ENCODE measurements at places on chromosomes 1 and 21. TPM values are rescaled to one million over a fixed set of nuclear protein-coding genes. Genes with fewer than 3 reads are reported as not detected.
A peak's percentile ranks its signal among the peaks of the same experiment; 100 is the strongest.

The C8B gene
- polyA plus RNA-seq: not detected

The C1orf141 gene
- polyA plus RNA-seq: not detected

DNA sequence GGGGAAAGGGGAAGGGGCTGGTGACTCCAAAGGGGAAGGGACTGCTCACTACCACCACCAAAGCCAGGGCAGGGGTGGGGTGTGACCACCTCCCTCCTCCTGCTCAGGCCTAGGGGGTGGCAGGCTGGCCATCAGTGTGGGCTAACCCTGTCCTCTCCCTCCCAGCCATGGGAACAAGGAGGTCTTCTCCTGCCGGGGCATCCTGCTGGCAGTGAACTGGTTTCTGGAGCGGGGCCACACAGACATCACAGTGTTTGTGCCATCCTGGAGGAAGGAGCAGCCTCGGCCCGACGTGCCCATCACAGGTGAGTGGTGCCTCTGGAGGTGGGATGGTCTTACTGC is 5.7 kb downstream of the ZC3H12A start:
- no peak for DNase-seq

- DNase-seq: peak; percentile 68
Observed at GRCh38 chr1:24932284-24932683, 2.2 kb upstream of the RUNX3 start.

GRCh38 chr1:94501935-94502334 is 39.6 kb downstream of the F3 start:
- DNase-seq: no peak

- DNase-seq: no peak
Observed at GRCh38 chr1:107264007-107264406, 123.2 kb downstream of the NTNG1 start.

- no peak for DNase-seq
Observed at GRCh38 chr1:246622035-246622652, 55.9 kb downstream of the CNST start.

DNA sequence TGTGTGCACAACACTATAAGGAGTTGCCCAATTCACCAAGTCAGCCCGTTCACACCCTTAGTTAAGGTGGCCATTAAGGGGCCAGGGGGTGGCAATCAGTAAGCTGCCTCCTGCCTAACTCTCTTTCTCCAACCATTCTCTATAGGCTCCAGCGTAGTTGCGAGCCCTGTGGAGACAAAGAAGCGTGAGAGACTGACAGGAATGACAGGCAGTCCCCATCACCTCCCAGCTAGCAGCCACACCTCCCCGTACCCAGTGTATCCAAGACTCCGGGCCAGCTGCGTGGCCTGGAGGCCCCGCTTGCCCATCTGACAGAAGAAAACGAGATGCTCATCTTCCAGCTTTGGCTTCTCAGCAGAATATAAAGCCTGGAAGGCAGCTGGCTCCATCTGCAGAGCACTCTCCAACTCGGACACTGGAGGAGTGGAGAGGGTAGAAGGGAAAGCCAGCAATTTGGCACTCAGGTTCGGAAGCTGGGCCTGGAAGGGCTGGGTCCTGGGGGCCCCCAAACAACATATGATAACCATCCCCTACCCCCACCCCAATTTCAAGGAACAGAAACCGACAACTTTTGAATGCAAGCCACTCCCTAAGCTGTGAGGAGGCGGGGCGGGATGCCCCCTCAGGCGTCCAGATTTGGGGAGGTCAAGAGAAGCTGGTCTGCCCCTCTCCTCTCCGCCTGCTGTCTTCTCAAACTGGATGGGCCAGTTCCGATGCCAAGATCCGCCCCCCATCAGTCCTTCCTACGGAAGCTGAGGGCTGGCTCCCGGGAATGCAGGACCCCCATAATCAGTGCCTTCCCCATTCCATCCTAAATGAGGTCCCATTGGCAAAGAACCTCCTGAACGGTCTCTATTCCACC is 872 bp downstream of the TSTD1 start:
- no peak for DNase-seq

The CRNN gene
- polyA plus RNA-seq: not detected

DNA sequence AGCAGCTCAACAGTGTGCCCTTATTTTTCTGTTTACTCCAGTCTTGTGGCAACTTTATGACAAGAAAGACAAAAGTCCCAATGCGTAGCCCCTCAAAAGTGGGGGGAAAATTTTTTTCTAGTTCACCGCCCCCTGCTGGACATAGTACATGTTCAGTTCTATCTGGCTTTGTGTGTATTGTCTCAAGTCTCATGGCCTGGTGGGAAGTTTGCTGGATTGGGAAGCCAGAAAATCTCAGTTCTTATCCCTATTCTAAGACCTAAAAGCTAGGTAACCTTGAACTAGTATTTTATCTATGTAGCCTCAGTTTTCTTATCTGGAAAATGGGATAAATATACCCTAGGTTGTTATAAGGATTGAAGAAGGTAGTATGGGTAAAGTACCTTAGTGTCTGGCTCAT is 55.8 kb upstream of the LDLRAP1 start:
- DNase-seq: peak; percentile 30

The DCST1 gene
- not detected for polyA plus RNA-seq

- no peak for DNase-seq
Observed at GRCh38 chr1:22443332-22443731, 8.3 kb upstream of the ZBTB40 start.

DNA sequence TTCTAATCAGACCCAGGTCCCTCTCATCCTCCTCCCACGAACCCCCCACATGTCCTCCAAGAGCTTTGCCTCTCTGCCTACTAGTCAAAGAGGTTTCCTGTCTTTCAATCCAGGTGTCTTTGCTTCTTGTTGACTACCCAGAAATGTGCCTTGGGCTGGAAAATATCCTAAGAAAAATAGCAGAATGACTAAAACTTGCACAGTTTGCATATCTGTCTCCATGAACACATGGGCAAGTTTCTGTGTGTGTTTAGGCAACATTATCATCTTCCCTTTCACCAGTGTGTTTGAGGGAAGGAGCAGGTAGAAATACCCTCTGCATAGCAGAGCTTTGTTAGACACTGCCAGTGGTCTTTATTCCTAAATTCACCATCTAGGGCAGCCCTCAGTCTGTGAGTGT is 1.5 kb downstream of the C1orf116 start:
- no peak for DNase-seq
